OCI-LY7 (cell line): ENCODE measurements at places on chromosomes 2 and 18. TPM values are rescaled to one million over a fixed set of nuclear protein-coding genes. Genes with fewer than 3 reads are reported as not detected.

ASXL3 gene
- 2.6 and 3.9 TPM in 2 replicates for total RNA-seq

IL1F10 gene
- total RNA-seq = not detected in 2 replicates

DNA sequence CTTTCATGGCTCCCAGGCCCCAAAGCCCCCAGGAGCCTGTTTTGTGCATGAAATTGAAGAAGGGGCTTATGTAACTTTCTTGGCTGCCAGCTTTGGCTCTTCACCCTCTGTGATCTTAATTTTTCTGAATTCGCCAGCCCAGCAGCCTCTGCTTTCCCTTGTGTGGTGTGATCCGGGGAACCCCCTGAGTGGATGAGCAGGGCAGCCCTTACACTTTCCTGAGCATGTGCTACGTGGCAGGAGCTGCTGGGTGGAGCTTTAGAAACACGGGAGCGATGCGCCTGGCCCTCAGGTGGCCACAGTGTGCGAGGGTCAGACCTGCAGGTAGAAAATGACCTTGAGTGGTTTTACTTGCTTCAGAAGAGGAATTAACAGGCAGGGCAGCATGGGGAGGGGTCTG lies 76.4 kb upstream of the MCFD2 start:
- DNase-seq = no peak

- peak; percentile 73 for DNase-seq
These were observed 25.1 kb upstream of the ARHGAP25 start for GRCh38 chr2:68709421-68709911.

GRCh38 chr2:222884114-222884771 lies 23.4 kb downstream of the ACSL3 start:
- no peak for DNase-seq

- no peak for DNase-seq
These were observed 1411.8 kb downstream of the LRP1B start for GRCh38 chr2:140718999-140719398.

DNA sequence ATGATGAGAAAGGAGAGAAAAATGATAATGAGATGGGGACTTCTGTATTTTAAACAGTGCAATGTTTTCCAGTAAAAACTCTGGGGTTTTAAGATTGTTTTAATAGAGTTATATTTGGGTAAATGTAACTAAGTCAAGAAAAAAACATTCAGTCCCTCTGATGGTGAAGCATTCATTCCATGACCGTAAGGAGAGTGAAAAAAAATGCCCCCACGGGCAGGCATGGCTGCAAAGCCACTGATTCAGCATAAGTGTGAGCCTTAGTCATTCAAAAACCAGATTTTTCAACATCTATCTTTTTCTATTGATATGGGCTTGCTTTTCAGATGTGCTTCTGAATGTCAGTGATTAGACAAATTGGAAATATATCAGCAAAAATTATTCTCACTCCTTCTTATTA lies 957.8 kb downstream of the SLC4A3 start:
- DNase-seq = no peak

DNA sequence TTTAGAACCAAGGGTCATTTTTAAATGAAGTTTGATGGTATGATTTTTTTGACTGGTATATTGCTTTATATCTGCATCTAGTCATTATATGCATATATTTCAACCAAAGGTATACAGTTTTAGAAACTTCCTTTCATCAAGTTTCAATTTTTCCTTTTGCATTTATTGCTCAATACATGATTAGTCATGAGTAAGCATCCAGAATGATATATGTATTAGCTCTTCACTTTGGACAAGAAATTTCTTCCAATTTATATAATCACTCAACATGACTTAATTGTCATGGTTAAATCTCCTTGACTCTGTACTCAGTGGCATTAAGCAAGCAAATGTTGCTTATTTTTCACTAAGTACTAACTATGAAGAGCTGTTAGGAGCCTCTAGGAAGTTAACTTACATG lies 123.6 kb downstream of the PLCL1 start:
- no peak for DNase-seq

- no peak for DNase-seq
These were observed 112.7 kb downstream of the OTX1 start for GRCh38 chr2:63163161-63163820.

MATN3 gene
- not detected in 2 replicates for total RNA-seq

UPP2 gene
- total RNA-seq = not detected in 2 replicates

- peak; percentile 59 for DNase-seq
These were observed 16.3 kb downstream of the FBLN7 start for GRCh38 chr2:112154246-112155117.

LINC00305 gene
- total RNA-seq = not detected in 2 replicates

GRCh38 chr2:5725794-5726463 lies 33.7 kb downstream of the SOX11 start:
- DNase-seq = no peak

GRCh38 chr2:41199334-41199733 lies 747.4 kb upstream of the SLC8A1 start:
- DNase-seq = no peak

- no peak for DNase-seq
These were observed 373.6 kb downstream of the MBD2 start for GRCh38 chr18:53850902-53851301.

LIMS4 gene
- total RNA-seq = 0.57 and 1.2 TPM in 2 replicates

GRCh38 chr2:42875880-42876279 lies 83.5 kb upstream of the HAAO start:
- DNase-seq = no peak

GRCh38 chr2:39218391-39218790 lies 25.4 kb downstream of the CDKL4 start:
- no peak for DNase-seq

DNA sequence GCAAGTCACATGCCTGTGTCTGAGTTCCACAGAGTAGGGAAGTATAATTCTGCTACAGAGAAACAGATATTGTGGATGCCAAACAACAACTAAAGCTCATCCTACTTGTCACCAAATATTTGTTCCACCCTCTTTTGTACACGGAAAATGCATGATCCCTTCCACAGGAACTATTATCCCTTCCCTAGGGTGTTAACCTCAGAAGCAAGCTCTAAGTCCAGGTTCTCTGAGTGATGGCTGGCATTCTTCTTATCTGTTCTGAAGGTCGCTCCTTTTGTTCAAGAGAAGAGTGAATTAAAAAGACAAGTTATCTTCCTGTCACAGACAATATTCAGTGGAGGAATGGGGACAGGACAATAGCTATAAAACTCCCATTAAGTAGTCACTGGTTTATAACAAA lies 460.1 kb upstream of the GCFC2 start:
- DNase-seq = no peak

CNDP1 gene
- not detected in 2 replicates for total RNA-seq

DNA sequence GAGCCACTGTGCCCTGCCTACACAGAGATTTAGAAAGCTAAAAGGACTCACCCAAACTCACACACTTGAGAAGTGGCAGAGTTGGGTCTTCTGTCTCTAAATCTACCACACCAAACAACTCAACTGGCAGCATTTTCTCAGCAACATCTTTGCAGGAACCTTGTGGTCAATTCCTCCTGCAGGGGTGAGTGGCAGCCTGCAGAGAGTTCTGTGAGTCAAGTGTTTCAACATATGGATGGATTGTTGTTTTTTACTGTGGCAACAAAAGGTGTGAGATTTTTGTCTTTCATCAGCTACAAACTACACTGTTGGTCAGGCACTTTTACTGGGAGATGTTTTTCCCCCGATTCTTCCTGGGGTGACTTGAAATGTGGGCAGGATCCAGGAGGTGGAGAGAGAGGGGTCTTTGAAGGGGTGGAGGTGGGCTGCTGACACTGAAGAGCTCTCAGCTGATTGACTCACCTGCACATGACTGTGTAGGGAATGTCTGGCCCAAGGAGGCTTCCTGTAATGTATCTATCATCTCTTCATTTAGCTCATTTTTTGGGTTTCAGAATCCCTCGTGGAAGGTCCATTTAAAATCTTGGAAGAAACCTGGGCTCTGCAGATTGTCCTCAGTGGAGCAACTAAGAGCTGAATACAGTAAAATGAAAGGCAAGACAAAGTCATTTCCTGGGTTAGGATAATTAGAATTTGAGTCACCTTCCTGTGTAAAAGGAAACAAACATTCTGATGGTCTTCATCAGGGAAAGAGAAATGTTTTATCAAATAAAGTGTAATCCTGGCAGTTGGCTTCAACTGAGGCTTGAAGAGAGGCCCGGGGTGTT lies 98.6 kb downstream of the MSH2 start:
- no peak for DNase-seq

GRCh38 chr2:144894612-144895599 lies 375.0 kb upstream of the ZEB2 start:
- DNase-seq = no peak

DNA sequence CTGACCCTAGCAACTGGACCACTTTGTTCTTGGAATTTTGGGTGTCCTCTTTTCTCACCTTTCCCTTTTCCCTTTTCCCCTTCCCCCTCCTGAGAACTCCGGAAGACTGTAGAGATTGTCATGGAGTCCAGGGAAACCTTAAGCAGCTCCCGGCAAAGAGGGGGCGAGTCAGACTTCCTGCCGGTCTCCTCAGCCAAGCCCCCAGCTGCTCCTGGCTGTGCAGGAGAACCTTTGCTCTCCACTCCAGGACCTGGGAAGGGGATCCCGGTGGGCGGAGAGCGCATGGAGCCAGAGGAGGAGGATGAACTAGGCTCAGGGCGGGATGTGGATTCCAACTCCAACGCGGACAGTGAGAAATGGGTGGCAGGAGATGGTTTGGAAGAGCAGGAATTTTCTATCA lies 20.5 kb downstream of the SETBP1 start:
- DNase-seq = no peak

FAM124B gene
- not detected in 2 replicates for total RNA-seq

UGT1A1 gene
- not detected in 2 replicates for total RNA-seq

DNA sequence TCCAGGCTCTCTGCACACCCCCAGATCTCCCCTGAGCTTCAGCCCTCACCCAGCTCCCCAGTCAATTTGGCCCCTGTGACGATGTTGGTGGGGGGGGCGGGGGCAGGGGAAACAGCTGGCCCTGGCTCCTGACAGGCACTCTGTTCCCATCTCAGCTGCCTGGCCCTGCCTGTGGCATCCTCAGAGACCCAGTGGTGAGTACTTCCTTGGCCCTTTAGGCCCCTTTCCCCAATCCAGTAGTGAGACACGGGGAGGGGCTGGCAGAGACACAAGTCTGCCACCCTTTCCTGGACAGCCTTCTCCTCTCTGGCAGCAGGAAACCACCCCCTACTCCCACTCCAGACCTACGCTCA lies 19.3 kb upstream of the C1QL2 start:
- DNase-seq = no peak

DNA sequence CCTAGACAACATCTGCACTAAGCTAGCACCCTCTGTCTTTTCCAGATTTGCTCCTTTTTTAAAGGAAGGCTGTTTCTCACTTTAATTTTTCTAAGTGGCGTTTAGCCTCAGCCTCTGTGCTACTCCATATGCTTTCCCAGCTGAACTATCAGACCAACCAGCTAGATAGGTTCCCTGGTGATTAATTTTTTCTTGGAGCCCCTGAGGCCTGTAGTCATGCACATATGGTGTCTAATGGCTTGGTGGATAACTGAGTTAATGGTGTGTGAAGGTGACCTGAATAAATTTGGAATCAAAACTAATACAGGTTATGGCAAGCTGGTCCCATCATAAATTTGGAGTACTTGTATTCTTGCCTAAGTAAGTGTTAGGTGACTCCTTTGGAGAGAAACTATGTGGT lies 135.5 kb downstream of the MGAT5 start:
- DNase-seq = no peak

ASTL gene
- total RNA-seq = 0.49 TPM in 1 of 2 replicates, not detected in the other

DNA sequence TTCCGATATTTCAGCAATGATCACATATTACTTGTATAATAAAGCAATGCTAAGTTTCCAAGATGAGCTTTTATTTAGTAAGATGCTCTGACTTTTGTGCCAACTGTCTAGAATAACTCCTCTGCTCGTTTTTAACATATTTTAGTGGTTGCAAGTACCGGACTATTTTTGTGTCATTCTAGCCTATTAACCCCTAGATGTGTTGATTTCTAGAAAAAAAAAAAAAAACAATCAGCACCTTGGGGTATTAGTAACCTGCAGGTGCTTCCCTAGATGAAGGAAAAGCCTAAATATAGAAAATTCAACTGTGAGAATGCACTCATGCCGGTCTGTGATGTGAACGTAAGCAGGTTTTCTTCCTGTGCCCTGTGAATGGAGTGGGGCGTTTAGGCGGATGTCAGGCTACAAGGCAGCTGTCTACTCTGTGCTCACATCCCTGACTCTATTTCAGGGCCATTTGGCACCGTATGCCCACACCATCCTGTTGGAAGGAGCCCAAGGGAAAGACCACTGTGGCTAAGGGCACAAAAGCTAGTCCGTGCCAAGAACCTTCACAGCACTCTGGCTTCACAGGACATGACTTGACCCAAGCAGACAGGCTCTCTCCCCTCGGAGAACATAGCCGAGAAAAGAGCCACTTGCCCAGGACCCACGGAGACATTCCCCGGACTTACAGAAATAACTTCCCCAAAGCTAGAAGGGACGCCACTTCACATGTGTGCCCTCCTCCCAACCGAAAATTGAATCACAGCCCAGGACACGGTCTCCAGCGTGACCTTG lies 60.9 kb upstream of the AGAP1 start:
- DNase-seq = no peak
